Hematopoietic multipotent progenitor cell treated with erythropoietin and hydrocortisone succinate and interleukin-3 and kit ligand, for 4 days (in vitro differentiated cells): ENCODE measurements at places on chromosomes 6 and 20.

DNA sequence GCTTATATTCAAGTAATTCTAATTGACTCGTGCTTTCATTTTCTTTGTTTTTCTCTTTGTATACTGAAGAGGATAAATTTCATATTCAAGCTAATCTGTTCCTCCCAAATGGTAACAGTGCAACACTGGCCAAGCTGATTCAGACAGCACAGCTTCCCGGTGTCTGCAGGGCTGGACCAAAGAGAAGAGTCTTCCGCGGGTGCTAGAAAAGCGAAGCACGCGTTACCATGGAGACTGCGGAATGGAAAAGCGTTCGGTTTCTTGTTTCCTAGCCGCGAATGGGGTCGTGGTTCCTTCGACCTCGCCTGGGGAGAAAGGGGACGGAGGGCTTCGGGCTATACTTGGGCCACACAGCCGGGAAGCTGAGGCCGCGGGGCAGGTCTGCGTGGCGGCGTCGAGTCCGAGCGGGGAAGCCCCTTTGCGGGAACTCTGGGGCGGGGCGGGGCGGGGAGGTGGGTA is 6.2 kb upstream of the ZNF311 start:
- peak; percentile 85 for DNase-seq

GRCh38 chr6:126170433-126170832 is 169.5 kb upstream of the CENPW start:
- no peak for DNase-seq

DNA sequence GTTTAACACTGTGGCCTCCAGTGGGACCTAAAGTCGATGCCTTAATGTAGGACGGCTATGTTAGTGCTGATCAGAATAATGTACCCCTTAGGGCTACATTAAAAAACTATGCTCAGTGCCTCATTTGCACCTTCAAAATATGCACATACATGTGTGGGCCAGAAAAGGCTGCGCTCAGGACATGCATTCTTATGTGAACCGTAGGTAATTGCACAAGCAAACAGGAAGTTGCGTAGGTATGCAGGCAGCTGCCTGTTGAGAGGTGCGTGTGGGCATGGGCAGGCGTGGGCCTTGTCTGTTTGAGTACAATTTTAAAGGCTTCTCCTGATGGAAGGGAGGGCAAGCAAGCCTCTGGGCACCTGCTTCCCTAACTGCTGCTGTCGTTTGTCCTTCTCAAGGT is 116.2 kb upstream of the JAG1 start:
- peak; percentile 26 for DNase-seq

DNA sequence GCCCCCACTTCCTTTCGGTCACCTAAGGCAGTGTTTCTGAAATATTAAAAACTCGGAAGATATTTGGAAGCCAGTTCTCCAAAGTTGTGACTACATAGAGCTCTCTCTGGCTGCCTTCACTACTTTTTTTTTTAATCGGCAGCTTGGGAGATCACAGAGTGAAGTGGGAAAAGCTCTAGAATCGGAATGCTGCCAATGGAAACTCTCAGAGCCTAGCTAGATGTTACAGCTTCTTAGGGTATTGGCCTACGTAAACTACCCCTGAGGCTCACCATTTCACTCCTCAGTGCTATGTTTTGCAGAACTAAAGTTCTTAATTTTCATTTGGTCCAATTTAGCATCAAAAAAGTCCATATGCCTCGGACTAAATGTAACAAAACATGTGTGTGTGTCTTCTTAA is 14.5 kb downstream of the SERPINB1 start:
- no peak for DNase-seq
